ENCODE measurements at places on chromosomes 1 and 21.

- DNase-seq = no peak
These were observed 57.6 kb downstream of the MAN1C1 start for GRCh38 chr1:25673962-25674806.

- no peak for DNase-seq
These were observed 99.4 kb upstream of the EDN2 start for GRCh38 chr1:41583658-41584547.

- DNase-seq = no peak
These were observed 3.8 kb upstream of the NBPF1 start for GRCh38 chr1:16617114-16617631.

GRCh38 chr1:41728403-41729202 is 190.1 kb downstream of the HIVEP3 start:
- DNase-seq = peak; percentile 59

- no peak for DNase-seq
These were observed 102.4 kb upstream of the BACE2 start for GRCh38 chr21:41065539-41065938.

GRCh38 chr1:176854121-176854520 is 310.4 kb downstream of the ASTN1 start:
- DNase-seq = no peak

DNA sequence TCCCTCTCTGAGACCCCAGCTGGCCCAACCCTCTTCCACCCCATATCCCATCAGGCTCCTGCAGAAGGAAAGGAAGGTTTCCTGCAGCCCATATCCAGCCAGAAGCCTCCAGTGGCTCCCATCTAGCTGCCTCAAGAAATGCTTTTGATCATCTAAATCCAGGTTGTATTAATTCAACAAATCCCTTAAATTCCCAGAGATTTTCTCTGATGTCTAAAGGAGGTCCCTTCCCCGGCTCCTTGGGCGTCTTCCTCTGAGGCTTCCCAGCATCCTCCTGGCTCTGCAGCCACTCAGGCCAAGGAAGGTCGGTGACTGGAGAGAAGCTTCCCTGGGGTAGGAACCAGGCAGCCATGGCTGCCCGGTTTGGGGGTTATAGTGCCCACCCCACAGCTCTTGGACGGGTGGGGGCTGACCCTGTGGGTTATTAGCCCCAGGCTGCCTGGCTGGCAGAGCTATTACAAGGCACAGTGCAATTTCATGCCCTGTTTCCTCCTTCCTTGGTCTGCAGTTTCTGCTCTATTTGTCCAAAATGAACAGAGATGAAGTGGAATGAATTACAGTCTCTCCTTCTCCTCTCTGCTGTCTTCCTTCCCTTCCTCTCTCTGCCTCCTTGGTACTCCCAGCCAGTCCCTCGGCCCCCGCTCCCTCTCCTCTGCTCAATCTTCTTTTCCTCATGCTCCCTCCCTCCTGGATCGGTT is 34.8 kb upstream of the DISP3 start:
- DNase-seq = no peak

- DNase-seq = no peak
These were observed 123.7 kb downstream of the UBR4 start for GRCh38 chr1:19086176-19086875.

DNA sequence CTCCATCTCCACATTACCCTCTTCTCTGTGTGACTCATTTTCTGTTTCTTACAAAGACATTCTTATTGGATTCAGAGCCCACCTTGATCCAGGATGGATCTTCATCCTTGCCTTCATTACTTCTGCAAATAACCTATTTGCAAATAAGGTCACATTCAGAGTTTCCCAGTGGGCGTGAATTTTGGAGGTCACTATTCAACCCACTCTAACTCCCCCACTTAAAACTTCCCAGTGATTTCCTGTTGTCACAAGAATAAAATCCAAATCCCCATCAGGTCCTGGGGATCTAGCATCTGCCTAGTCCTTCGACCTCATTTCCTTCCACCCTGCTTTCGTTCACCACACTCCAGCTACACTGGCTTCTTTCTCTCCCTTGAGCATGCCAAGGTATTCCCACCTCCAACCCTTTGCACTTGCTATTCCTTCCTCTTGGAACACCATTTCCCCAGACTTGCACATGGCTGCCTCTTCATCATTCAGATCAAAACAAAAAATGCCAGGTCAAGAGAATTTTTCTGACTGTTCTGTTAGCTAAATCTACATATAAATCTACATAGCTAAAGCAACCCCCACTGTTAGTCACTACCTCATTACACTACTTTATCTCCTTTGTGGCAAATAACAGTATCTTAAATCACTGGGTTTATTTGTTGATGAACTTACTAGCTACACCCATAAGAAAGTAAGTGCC is 187.2 kb downstream of the TOMM20 start:
- DNase-seq = no peak

- no peak for DNase-seq
These were observed 72.6 kb downstream of the ITGB3BP start for GRCh38 chr1:63450416-63450815.

- DNase-seq = peak; percentile 35
These were observed 58.4 kb upstream of the COL6A1 start for GRCh38 chr21:45923146-45923545.

All from activated CD8-positive, alpha-beta memory T cell treated with anti-CD3 and anti-CD28 coated beads for 4 hours (primary cell).